ENCODE measurements at places on chromosomes 2 and 18. TPM values are rescaled to one million over a fixed set of nuclear protein-coding genes. Genes with fewer than 3 reads are reported as not detected.

- H3K27me3 ChIP-seq: no peaks in the 10 kb centered on the region
- peak overlapping the region; percentile 61 for H3K4me3 ChIP-seq
- no peak for DNase-seq
- H3K27ac ChIP-seq: peak overlapping the region; percentile 96
- H3K36me3 ChIP-seq: peaks cover 12% of the 10 kb centered on the region
These were observed 115.0 kb downstream of the SPTBN1 start for GRCh38 chr2:54570925-54571694.

- no peaks in the 10 kb centered on the region for H3K27me3 ChIP-seq
- H3K4me3 ChIP-seq: no peak overlapping the region
- H3K4me1 ChIP-seq: no peaks in the 10 kb centered on the region
- H3K36me3 ChIP-seq: no peaks in the 10 kb centered on the region
- H3K27ac ChIP-seq: no peak overlapping the region
- no peak for DNase-seq
These were observed 138.9 kb downstream of the FAM210A start for GRCh38 chr18:13587477-13587876.

DNA sequence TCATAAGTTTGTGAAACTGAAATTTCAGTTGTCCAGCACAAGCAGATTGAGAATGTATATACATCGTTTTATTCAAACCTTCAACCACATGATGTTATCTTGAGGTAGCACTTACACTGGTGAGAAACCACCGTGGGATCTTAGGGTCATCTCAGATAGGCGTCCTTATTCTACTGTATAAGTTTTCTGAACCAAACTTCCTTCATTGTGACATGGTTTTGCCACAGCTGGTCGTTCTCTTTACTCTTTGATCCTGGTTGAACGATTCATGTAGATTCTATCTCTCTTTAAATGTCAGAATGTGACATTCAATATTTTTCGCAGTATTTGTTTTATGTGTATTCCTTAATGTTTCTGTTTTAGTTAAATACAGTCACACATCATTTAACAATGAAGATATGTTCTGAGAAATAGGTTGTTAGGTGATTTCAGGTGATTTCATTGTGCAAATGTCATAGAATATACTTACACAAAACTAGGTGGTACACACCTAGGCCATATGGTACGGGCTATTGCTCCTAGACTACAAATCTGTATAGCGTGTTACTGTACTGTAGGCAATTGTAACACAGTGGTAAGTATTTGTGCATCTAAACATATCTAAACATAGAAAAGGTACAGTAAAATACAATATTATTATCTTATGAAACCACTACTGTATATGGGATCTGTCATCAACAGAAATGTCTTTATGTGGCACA lies 17.9 kb upstream of the ARHGAP25 start:
- no peaks in the 10 kb centered on the region for H3K4me1 ChIP-seq
- no peak for DNase-seq
- peaks cover 9% of the 10 kb centered on the region for H3K27me3 ChIP-seq
- no peak overlapping the region for H3K4me3 ChIP-seq

DNA sequence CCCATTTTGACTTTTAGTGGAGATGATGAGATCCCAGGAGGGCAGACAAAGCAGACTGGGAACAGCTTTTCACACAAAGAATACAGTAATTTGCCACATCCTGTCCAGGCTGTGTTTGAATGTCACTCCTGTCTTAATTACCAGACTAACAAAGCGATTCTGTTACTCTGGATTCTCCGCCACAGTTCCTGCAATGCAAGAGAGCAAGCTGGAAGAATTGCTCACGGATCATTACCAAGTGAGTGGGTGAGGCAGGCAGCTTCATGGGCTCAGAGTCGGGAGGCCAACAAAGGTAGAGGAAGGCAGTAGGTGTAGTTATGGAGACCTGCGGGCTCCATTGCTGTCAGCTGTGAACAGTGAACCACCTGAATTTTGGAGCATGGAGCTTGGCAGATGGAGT lies 250.5 kb upstream of the ATP5MC3 start:
- no peaks in the 10 kb centered on the region for H3K36me3 ChIP-seq
- peaks cover 16% of the 10 kb centered on the region for H3K4me1 ChIP-seq
- no peaks in the 10 kb centered on the region for H3K27me3 ChIP-seq
- no peak overlapping the region for H3K4me3 ChIP-seq
- no peak overlapping the region for H3K27ac ChIP-seq

- H3K27me3 ChIP-seq: peaks cover 3% of the 10 kb centered on the region
- peak overlapping the region; percentile 48 for H3K27ac ChIP-seq
- no peak for DNase-seq
These were observed 167.0 kb upstream of the HAAO start for GRCh38 chr2:42959234-42960001.

DNA sequence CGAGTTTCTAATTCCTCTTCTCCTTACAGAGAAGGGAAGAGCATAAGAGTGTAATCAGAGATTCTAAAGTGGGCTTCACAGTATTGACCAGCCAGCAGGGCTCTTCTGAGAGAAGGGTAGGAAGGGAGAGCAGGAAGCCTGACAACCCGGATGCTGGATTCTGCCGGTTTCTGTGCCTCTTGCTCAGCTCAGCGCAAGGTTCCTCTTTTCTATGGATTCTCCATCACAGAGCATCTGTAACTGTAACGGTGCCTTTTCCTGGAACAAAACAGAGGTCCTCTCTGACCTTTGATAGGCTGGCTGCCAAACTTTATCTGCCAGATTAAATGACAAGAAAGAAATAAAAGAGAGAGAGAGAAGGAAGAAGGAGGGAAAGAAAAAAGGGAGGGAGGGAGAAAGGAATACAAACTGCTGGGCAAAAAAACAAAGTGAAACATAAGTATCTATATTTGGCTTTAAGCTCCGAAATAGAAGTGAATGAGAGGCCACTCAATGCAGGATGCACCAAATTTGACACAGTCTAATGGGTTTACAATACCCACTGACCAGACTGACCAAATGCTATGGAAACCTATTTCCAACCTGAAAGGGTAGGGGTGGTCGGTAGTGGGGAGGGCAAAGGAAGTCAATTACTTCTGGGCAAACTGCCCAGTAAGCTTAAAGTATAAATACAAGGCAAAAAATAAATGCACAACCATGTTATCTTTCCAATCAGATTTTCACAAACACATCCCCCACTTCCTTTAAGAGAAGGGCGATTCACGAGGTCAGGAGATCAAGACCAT lies 59.2 kb downstream of the PIEZO2 start:
- H3K4me3 ChIP-seq: no peak overlapping the region
- H3K36me3 ChIP-seq: peaks cover 6% of the 10 kb centered on the region
- DNase-seq: no peak
- peaks cover 26% of the 10 kb centered on the region for H3K4me1 ChIP-seq
- no peak overlapping the region for H3K27ac ChIP-seq

GRCh38 chr2:207078186-207078798 lies 87.5 kb downstream of the KLF7 start:
- no peak overlapping the region for H3K27ac ChIP-seq
- H3K36me3 ChIP-seq: peaks cover 43% of the 10 kb centered on the region
- H3K4me3 ChIP-seq: no peak overlapping the region
- peaks cover 20% of the 10 kb centered on the region for H3K4me1 ChIP-seq
- H3K27me3 ChIP-seq: no peaks in the 10 kb centered on the region

GRCh38 chr2:205094031-205094430 lies 548.8 kb downstream of the PARD3B start:
- H3K27me3 ChIP-seq: no peaks in the 10 kb centered on the region
- no peaks in the 10 kb centered on the region for H3K36me3 ChIP-seq
- peaks cover 3% of the 10 kb centered on the region for H3K4me1 ChIP-seq
- DNase-seq: no peak
- H3K27ac ChIP-seq: no peak overlapping the region

GRCh38 chr2:44010266-44010665 lies 14.5 kb upstream of the LRPPRC start:
- no peak for DNase-seq
- H3K4me1 ChIP-seq: no peaks in the 10 kb centered on the region
- no peak overlapping the region for H3K4me3 ChIP-seq
- H3K36me3 ChIP-seq: no peaks in the 10 kb centered on the region

- peak overlapping the region; percentile 87 for H3K4me3 ChIP-seq
- peaks cover 15% of the 10 kb centered on the region for H3K4me1 ChIP-seq
- no peaks in the 10 kb centered on the region for H3K36me3 ChIP-seq
- peaks cover 33% of the 10 kb centered on the region for H3K27me3 ChIP-seq
- peak overlapping the region; percentile 21 for H3K27ac ChIP-seq
These were observed 301.2 kb downstream of the NCKAP5 start for GRCh38 chr2:133266926-133267590.

DNA sequence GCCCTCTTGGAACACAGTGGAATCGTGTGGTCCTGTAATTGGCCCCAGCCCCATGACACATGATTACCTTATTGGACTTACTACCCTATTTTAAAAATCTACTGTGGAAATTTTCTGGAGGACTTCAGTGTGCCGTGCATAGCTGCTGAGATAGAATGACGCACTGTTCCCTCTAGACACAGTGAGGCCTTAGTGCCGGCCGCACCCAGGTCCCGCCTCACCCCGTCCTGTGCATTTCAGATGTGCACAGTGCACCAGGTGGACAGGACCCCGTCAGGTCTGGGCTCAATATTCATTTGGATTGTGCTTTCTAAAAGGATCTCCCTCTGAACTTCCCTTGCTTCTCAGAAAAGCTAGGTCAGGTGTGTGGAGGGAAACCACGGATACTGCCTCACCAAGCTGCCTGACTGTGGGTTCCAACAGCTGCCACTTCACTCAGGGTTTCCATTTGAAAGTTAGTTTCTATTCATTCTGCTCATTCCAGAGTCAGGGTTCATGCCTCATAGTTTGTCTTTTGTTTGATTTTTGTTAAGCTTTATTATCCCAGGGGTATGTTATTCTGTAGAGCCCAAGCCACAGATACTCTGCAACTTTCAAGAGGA lies 155.8 kb downstream of the PTGR3 start:
- H3K27me3 ChIP-seq: no peaks in the 10 kb centered on the region
- no peak overlapping the region for H3K4me3 ChIP-seq
- H3K4me1 ChIP-seq: peaks cover 4% of the 10 kb centered on the region
- no peaks in the 10 kb centered on the region for H3K36me3 ChIP-seq
- H3K27ac ChIP-seq: no peak overlapping the region
- DNase-seq: no peak

DNA sequence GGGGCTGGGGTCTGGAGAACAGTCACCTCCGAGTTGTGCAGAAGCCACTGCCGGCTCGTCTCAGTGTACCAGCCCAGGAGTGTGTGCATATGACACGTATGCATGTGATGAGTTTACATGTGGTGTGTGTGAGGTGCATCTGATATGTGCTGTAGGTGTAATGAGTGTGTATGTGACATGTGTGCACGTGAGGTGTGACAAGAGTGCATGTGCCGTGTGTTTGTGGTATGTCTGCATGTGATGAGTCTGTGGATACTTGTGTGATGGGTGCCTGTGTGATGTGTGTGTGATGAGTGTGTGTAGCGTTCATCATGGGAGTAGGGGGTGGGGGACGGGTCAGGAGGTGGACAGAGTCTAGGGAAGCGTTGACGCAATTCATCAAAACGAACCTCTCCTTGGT lies 12.8 kb downstream of the NTSR2 start:
- no peaks in the 10 kb centered on the region for H3K36me3 ChIP-seq
- no peak overlapping the region for H3K4me3 ChIP-seq
- H3K4me1 ChIP-seq: peaks cover 5% of the 10 kb centered on the region
- DNase-seq: no peak

PSMD14 gene
- 46.5 TPM for total RNA-seq

ATP5MC3 gene
- total RNA-seq: 311 TPM

AQP12B gene
- 0.10 TPM for total RNA-seq

POTEJ gene
- total RNA-seq: not detected

ASPRV1 gene
- 0.67 TPM for total RNA-seq

CYP1B1 gene
- total RNA-seq: 176 TPM

IL1A gene
- 0.60 TPM for total RNA-seq

PIEZO2 gene
- 21.8 TPM for total RNA-seq

All from type B pancreatic cell (in vitro differentiated cells).